ENCODE measurements at places on chromosomes 3 and 15. TPM values are rescaled to one million over a fixed set of nuclear protein-coding genes. Genes with fewer than 3 reads are reported as not detected.

Gene TRH
- not detected for polyA plus RNA-seq

Gene POLQ
- 0.25 TPM for polyA plus RNA-seq

Gene GOLGB1
- 6.2 TPM for polyA plus RNA-seq

Gene DNASE1L3
- 0.66 TPM for polyA plus RNA-seq

DNA sequence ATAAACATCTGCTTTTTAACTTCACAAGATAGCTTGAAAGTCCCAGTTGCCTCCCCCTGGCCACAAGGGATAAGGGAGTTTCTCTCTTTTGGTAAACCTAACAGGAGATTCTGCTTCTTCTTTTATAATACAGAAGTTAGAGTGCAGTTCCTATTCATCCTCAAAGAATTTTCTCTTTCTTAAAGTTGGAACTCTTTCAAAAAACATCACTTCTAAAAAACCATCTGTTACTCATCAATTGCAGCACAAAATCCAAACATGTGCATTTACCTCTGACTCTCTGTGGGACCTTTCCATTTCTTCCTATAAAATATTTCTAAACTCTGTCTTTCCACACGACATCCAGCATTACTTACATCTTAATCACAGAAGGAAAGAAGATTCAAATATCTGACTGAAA lies 5.1 kb downstream of the DPH6 start:
- H3K27ac ChIP-seq: no peak overlapping the region
- no peaks in the 10 kb centered on the region for H3K27me3 ChIP-seq
- peaks cover 6% of the 10 kb centered on the region for H3K36me3 ChIP-seq

GRCh38 chr3:135215516-135215915 lies 420.5 kb downstream of the EPHB1 start:
- H3K36me3 ChIP-seq: no peaks in the 10 kb centered on the region
- no peak for DNase-seq
- H3K4me3 ChIP-seq: no peak overlapping the region
- H3K27me3 ChIP-seq: no peaks in the 10 kb centered on the region

DNA sequence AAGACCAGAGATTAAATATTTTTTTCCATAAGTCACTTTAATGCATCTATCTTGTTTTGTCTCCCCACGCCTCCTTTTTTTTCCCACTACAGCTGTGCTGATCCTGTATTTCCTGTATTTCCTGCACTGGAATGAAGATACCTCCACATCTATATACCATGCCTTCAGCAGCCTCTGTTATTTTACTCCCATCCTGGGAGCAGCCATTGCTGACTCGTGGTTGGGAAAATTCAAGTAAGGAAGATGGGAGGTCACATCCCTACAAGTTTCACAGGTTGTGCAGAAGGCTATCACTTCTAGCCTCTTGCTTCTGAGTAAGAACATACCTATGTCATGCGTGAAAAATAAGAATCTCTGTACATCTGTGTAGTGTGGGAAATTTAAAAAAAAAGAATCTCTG lies 3.1 kb downstream of the SLC15A2 start:
- H3K36me3 ChIP-seq: peaks cover 3% of the 10 kb centered on the region
- no peaks in the 10 kb centered on the region for H3K27me3 ChIP-seq
- H3K27ac ChIP-seq: no peak overlapping the region
- no peak for DNase-seq

GRCh38 chr15:82712036-82712435 lies 2.4 kb upstream of the AP3B2 start:
- no peaks in the 10 kb centered on the region for H3K27me3 ChIP-seq
- no peak for DNase-seq
- no peak overlapping the region for H3K4me3 ChIP-seq
- H3K27ac ChIP-seq: no peak overlapping the region

DNA sequence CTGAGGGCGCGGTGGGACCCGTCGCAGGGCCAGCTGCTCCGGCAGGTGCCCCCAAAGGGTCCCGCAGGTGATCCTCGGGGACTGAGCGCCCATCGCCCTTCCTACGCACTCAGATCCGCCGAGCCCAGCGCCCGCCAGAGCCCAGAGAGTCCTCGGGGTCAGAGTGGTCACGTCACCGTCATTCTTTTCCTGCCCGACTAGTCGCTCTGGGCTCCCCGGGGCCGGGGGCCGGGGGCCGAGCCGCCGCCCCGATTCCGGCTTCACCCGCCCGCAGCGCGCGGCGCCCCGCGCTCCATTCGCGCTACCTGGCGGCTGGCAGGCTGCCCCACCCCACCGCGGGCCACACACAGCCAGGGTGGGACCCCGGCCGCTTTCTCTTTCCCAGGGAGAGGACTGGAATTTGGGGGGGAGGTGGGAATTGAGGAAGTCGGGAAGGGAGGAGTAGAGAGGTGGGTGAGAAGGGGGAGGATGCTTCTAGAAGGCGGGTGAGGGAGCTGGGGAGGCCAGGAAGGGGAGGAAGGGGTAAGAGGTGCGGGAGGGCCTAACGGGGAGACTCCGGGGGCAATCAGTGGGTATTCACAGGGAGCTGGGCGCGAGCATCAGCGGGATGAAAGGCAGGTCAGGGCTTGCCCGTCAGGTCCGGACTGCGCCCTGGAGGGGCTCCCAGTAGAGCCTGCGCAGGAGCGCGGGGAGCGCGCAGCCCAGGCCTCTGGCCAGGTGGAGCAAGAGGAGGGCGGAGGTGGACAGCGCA lies 36.1 kb upstream of the EPHB3 start:
- H3K27ac ChIP-seq: peak overlapping the region; percentile 16
- H3K36me3 ChIP-seq: no peaks in the 10 kb centered on the region
- no peaks in the 10 kb centered on the region for H3K27me3 ChIP-seq
- peak overlapping the region; percentile 67 for H3K4me3 ChIP-seq
- peak; percentile 34 for DNase-seq

DNA sequence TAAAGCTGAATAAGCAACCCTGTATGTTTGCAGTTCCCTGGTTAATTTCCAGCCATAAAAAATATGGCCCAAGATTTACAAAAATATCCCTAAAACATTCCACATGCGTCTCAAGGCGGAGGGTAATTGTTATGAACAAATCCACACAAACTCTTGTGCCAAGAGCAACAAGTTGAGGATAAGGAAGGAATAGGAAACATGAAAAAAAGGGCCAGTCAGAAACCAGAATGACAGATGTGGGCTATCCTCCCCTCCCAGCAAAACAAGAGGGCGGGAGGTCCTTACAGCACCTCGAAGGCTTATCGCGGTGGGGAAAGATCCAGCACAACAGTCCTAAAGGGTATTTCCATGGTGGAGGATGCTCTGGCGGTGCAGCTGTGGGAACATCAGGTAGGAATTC lies 155.6 kb upstream of the HES1 start:
- H3K4me1 ChIP-seq: no peaks in the 10 kb centered on the region
- no peaks in the 10 kb centered on the region for H3K36me3 ChIP-seq
- DNase-seq: no peak
- no peaks in the 10 kb centered on the region for H3K27me3 ChIP-seq

DNA sequence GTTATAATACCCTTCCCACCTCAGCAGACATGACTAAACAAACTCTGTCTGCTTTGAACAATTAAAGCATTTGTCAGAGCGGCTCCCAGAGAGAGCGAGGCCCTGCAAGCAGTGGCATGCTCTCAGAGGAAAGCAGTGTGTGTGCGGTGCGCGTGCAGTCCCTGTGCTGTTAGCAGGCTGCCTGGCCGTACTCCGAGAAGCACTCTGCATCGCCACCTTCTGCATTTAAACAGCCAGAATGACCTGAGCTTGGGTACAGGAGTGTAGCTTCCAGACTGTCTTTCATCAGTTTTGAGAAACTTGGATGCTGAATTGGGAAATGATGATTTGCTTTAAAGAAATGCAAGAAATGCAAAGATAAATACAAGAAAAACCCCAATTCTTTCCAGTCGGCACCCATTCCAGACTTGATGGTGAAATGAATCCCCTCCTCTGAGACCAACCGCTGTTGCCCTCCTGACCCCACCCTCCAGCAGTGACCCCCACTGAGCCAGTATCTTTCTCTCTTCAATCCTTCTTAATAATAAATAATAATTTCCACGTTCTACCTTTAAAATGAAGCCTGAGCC lies 113.5 kb downstream of the VGLL4 start:
- DNase-seq: no peak
- no peaks in the 10 kb centered on the region for H3K36me3 ChIP-seq
- no peaks in the 10 kb centered on the region for H3K27me3 ChIP-seq
- H3K4me1 ChIP-seq: no peaks in the 10 kb centered on the region
- no peak overlapping the region for H3K27ac ChIP-seq

GRCh38 chr3:99686955-99687612 lies 48.7 kb downstream of the COL8A1 start:
- no peaks in the 10 kb centered on the region for H3K4me1 ChIP-seq
- H3K27ac ChIP-seq: no peak overlapping the region
- DNase-seq: no peak
- H3K36me3 ChIP-seq: no peaks in the 10 kb centered on the region
- H3K4me3 ChIP-seq: no peak overlapping the region
- no peaks in the 10 kb centered on the region for H3K27me3 ChIP-seq

DNA sequence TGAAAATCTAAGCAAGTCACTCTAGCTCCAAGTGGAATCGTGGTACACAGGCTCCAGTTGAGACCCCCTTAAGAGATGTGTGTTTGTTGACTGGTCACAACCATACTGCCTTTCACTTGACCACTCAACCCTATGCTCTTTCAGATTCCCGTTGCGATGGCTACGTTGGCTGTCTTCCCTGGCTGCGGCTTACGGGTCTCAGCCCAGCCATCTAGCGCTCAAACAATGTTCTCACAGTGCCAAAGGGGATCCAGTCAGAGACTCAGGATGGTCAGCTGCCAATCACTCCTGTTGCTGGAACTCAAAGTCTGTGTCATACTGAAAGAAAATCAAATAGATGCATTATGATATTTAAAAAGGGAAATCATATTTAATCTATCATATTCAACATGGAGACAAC lies 237.6 kb downstream of the ITPR1 start:
- no peak for DNase-seq
- no peak overlapping the region for H3K27ac ChIP-seq
- no peak overlapping the region for H3K4me3 ChIP-seq
- H3K4me1 ChIP-seq: no peaks in the 10 kb centered on the region
- peaks cover 10% of the 10 kb centered on the region for H3K36me3 ChIP-seq

Data from B cell (primary cell).